Fibroblast of skin of back (primary cell): ENCODE measurements at places on chromosomes 1 and 21.

DNA sequence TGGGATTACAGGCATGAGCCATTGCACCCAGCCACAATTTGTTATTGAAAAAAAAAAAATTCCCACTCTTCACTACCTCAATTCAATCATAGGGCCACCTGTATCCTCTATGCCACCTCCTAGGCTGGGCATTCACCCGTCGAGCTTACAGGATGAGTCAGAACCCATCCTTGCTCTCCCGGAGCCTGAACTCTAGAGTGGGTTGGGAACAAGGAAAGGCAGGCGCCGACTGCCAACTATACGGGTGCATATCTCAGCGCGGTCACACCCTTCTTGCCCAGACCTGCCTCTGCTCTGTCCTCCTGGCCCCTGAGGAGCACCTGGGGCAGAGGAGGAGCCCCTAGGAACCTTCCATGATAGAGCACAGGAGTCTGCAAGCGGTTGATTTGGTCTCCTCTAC, 21.4 kb upstream of the LBR start:
- no peak for DNase-seq

- DNase-seq: no peak
These were observed 667 bp downstream of the ZDHHC18 start for GRCh38 chr1:26827106-26827604.

- DNase-seq: no peak
These were observed 30.7 kb upstream of the OPRD1 start for GRCh38 chr1:28781305-28781704.

DNA sequence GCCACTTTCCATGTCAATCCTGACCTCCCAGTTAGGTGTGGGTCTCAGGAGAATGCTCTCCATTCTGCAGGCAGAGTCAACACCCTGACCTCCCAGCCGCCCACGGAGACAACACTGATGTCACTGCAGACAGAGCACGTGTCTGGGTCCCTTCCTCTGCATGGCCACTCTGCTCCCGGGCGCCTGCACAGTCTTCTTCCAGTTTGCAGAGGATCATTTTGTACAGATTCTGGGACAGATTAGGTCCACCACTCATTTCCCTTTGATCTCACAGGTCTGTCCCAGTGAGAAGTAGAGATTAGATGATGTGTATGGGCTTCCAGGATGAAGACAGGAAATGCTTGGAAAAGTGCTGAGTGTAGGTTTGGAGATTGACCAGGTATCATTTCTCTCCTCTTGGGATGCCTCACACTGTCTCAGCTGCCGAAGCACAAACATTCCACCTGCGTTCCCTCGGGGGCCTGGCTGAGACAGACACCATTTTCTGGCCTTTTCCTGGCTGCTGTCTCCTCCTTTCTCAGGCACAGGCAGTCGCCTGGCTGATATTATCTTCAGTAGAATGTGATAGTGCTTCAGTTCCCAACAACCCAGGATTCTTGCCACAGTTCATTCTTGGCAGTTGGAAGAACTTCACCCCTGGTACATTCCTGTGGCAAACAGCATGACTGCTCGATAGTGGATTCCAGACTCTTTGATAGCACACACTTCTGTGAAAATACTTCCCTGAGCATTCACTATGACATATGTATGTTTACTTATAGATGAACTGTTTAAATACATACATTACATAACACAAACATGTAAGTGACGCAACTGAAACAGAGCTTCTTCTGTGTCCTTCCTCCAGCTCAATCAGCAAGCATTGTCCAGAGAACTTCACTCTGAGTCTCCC, 7.9 kb downstream of the MYBPHL start:
- peak; percentile 95 for DNase-seq

GRCh38 chr1:212582291-212582690, 26.3 kb upstream of the ATF3 start:
- DNase-seq: no peak

DNA sequence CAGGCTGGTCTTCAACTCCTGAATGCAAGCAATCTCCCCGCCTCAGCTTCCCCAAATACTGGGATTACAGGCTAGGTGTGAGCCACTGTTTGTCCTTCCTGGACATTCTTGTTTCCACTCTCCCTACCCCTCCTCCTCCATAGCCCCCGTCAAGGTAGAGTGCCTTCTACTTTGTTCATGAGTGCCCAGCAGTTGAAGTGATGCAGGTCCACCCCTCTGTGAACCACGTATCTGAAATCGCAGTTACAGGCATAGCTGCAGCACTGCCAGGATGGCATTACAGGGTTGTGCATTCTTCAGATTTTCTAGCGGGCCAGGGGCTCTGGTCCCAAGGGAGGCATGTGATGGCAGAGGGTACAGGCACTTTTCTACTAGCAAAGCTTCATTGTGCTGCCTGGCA, 7.4 kb upstream of the TLR5 start:
- DNase-seq: no peak

GRCh38 chr1:47926461-47926999, 70.7 kb downstream of the TRABD2B start:
- no peak for DNase-seq

GRCh38 chr1:18907021-18907916, 4.9 kb upstream of the ALDH4A1 start:
- DNase-seq: peak; percentile 70

GRCh38 chr1:38885092-38885491, 3.7 kb upstream of the GJA9 start:
- no peak for DNase-seq

- DNase-seq: peak; percentile 28
These were observed 11.5 kb upstream of the PLA2G5 start for GRCh38 chr1:20058531-20058930.

- peak; percentile 38 for DNase-seq
These were observed 60.0 kb upstream of the EPS8L3 start for GRCh38 chr1:109823543-109824348.

DNA sequence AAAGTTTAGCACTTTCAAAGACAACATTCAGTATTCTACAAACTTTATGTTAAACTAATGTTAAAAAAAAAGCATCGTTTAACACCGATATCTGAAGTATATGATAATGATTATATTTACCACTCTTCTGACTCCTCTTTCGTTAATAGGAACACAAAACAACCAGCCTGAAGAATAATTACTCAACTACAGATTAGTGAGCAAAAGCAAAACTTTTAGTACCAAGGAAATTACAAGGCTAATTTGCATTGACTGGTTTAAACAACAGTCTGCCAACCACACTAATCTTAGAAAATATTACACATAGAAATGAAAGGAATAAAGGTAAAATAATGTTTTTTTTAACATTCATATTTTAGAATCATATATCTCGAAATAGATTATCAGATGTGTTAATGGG, 500.7 kb downstream of the LMO4 start:
- DNase-seq: no peak

DNA sequence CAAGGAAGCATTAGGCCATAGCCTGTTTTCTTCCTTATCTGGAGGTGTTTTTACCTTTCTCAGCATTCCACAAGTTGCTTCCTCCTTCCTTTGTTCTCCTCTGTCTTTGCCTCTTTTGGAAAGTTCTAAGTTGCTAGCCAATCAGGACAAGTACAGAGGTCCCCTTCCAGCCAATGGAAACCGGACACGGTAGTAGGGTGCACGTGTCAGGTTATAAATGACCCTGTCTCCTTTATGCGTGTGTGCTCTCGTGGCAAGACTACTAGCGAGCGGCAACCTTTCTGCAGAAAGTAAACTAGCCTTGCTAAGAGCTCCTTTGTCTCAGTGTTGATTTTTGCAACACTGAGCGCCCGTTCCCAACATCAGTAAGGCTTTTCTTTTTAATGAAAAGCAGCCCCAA, 1.5 kb upstream of the ACADM start:
- no peak for DNase-seq

DNA sequence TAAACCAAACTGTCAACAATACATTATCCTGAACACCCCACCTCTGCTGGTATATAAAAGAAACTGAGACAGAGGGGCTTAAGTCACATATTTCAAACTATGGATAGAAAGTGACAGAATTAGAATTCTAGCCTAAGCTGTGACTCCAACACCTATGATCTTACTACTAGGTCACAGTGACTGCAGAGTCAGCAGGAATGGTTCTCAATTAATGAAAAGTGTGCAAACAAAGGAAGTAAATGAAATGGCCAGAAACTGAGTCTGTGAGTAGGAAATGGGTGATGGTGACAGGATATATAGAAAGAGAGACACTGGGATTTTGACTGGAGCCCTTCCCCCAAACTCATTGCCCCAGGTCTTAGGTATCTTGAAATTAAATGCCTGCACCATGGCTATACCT, 38.7 kb upstream of the SDC3 start:
- no peak for DNase-seq

GRCh38 chr1:156751451-156751756, at the start of gene HDGF:
Gene HDGF, minus strand, starts transcription at chr1:156751675. Its CDS starts 246 bp downstream, at chr1:156751429.
- no peak for DNase-seq

GRCh38 chr1:24696041-24696755, 49.0 kb upstream of the CLIC4 start:
- no peak for DNase-seq

DNA sequence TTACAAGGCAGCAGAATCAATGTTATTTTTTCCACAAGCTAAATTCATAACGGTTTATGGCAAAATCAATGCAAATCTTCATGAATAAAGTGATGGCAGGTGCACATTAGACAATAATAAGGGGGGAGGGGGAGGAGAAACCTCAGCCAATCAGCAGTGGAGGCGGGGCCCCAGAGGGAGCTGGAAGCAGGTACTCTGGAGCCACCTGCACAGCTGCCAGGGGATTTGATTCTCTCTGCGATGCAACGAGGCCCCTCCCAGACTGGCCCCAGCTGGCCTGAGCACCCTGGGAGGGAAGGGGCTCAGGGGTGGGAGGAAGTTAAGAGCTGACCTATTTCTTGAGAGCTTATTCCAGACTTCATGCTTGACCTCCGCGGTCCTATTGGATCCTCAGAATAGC, 127.8 kb upstream of the IGSF21 start:
- no peak for DNase-seq
